ENCODE measurements at places on chromosomes 16 and 17.
A peak's percentile ranks its signal among the peaks of the same experiment; 100 is the strongest.

GRCh38 chr17:55273579-55274354 is 9.0 kb downstream of the HLF start:
- DNase-seq, result no peak

- DNase-seq, result peak; percentile 9
Measured at GRCh38 chr17:80413771-80414507, 1.0 kb upstream of the ENDOV start.

DNA sequence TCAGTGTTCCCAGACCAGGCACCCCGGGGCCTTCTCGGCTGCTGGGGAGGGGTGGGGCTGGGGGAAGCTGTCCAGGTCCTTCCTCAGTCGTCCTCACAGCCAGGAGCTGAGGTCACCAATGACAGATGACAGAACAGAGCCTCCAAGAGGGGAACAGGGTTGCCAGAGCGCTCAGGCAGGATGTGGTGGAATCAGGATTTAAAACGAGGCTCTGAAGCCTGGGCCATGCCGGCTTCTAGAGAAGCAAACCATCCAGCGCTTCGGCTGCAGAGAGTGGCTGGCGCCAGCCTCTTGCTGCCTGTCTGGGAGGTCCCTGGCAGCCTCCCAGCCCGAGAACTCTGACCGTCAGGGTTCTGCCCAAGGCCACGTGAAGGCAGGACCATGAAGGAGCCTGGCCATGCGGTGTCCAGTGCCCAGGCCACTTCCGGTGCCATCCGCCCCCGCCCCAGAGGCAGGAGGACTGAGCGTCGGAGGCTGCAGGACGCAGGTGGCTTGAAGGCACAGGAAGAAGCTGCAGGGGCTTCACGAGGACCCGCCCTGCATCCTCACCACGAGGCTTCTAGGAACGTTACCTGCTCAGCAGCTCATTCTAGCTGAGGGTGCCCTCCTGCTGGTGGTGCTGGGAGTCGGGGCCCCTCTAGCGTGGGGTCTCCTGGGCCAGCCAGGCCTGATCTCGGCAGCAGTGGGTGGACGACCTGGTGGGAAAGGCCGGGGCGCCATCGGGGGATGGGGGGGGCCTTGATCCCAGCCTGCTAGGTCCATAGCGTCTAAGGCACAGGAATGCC is 78.5 kb downstream of the KLHDC4 start:
- DNase-seq, result no peak

GRCh38 chr16:88048985-88049384 is 97.8 kb downstream of the BANP start:
- DNase-seq, result no peak

DNA sequence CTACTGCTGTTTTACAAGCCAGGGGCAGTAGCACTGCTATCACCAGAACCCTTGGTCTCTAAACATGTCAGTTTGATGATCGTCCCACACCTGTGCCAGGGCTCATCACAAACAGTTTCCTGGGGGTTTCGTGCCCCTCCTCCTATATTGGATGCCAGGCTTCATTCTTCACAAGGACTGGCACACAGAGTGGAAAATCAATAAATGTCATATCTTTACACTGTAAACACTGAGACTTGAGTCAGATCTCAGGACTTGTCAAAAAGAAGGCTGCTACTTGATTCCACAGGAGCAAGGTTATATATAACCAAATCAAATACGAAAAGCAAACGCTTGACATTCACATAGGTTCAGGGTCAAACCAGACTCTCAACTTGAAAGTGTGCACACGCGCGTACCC is 39.3 kb upstream of the CLEC18B start:
- DNase-seq, result no peak
